ENCODE measurements at places on chromosomes 11 and 22.

GRCh38 chr11:92070026-92070889 is 154.4 kb upstream of the FAT3 start:
- no peak for DNase-seq

- DNase-seq, result no peak
Observed at GRCh38 chr11:34380696-34381095, 22.9 kb upstream of the ABTB2 start.

DNA sequence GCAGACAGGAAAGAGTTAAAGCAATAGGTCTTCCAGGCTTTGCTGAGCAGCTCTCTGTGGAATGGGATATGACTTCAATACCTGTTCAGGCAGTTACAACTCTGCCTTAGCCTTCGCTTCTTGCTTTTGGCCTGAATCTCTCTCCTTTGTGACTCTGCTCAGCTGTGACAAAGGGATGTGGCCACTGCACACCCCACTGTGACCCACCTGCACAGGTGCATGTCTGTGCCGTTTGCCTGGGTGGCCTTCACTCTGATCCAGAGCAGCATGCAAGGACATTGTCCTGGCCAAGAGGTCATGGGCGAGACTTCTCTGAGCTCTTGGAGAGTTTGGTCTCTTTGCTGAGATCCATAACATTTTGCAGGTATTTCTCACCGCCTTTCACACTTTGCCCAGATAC is 891.3 kb downstream of the BRD1 start:
- DNase-seq, result no peak

- DNase-seq, result no peak
Observed at GRCh38 chr22:22918297-22918965, 30.8 kb downstream of the IGLL5 start.

DNA sequence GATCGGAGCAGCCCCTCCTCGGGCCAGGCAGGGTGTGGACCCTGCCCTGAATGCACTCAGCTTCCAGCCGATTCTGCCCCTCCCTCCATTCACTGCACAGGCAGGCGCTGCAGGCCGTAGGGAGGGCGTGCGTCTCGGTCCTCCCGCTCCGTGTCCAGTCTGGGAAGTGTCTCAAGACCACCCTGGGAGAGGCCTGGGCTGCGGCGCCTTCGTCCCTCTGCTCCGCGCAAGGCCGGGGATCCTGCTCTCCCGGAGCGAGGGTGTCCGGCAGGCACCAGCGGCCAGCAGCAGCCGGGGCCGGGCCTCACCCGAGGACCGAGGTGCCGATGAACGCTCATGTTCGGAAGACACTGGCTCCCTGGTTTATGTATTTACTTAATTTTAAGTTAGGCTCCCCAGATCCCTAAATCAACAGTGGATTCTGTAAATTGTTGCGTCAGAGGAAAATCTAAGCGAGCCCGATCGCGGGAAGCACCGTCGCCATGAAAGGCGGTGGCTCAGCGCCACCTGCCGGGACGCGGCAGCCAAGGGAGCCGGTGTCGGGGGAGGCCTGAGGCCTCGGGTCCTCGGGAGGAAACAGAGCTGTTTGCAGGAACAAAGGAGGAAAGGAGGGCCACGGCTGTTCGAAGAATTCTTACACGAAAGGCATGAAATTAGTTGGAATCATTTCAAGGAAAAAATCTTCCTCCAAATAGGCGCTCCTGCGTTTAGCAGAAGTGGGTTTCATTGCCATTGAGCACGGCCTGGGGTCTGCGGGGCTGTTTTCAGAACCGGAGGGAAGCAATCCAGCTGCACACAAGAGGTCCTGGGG is 195.3 kb downstream of the BRD1 start:
- no peak for DNase-seq

- peak; percentile 66 for DNase-seq
Observed at GRCh38 chr11:94511932-94512781, at the start of gene C11orf97. TSS of gene C11orf97 (plus strand) at chr11:94512461. CDS start at chr11:94512529, 68 bp downstream.

- DNase-seq, result no peak
Observed at GRCh38 chr11:64720167-64720566, 2.8 kb downstream of the NRXN2 start.

DNA sequence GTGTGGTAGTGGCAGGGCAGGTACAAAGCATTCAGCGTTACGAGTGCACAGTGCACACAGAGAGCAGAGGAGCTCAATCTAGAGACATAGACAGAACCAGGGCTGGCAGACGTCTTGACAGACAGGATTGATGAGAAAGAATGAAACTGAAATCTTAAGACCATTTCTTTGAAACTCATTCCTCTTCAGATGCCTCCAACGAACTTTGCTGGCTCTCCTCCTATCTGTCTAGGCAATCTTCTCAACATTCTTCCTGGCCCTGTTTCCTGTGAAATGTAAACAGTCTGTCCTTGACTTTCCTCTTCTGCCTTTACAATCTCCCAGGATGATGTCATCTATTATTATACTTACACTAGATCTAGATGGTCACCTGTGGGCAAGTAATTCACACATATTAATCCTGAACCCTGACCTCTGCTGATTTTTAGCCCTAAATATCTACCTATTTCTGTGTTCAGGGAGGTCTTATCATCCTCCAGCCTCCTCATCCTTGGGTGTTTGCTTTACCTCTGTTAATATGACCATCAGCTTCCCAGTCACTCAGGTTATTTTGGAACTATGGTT is 119.5 kb downstream of the ENTHD1 start:
- no peak for DNase-seq
